ENCODE measurements at places on chromosomes 12 and 14.

DNA sequence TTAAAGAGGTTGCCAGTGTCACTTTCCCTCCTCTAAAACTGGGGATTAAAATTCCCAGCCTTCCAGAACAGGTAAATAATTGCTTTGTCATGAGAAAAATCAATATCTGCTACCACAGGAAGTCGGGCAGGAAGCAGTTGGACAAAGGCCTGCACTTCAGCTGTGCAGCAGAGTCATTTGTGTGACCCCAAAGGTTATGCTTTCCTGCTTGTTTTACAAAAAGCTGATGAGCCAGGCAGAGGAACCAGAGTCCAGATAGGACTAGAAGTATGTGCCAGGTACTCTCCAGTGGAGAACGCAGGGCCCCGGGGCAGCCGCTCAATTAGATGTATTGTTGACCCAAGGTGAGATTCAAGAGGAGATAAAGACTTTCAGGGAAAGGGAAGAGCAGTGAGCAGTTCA lies 117.1 kb upstream of the FRMD6 start:
- DNase-seq = no peak

DNA sequence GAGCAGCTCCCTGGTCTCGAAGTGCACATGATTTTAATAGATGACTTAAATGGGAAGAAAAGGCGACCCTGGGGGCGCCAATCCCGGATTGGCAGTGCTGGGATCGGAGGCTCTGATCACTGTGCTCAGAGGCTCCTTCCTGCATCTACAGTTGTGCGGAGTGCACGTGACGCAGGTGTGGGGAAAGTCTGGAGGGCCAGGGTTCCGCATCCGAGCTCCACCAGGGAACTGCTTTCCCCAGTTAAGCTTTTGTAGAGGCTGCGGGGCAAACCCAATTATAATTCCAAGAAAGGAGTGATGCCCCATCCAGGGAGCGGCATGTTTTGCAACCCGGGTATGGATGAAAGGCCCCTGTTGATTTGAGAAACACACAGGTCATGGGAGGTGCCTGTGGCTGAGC lies 36.5 kb downstream of the ELK3 start:
- DNase-seq = no peak

GRCh38 chr14:77141214-77142004 lies at the start of gene ZDHHC22:
TSS of gene ZDHHC22 (minus strand) at chr14:77141791. CDS start at chr14:77139738, 2,053 bp downstream.
- no peak for DNase-seq

DNA sequence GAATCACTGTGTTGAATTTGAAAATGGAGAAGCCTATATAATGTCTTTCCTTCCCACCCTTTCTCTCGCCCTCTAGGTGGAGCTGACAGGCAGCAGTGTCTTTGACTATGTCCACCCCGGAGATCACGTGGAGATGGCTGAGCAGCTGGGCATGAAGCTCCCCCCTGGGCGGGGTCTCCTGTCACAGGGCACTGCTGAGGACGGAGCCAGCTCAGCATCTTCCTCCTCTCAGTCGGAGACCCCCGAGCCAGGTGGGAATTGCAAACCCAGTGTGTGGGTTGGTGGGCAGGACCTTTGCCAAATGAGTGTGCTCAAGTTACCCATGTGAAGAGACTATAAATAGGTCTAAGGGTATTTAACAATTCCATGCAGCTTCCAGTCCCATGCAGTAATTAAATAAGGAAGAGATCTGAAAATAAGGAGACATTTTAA lies 274.7 kb downstream of the EGLN3 start:
- DNase-seq = no peak

GRCh38 chr12:59041241-59042121 lies 121.2 kb upstream of the LRIG3 start:
- DNase-seq = no peak

GRCh38 chr12:108833355-108833733 lies 24.0 kb downstream of the SSH1 start:
- DNase-seq = no peak

GRCh38 chr12:3107071-3107583 lies 29.9 kb downstream of the TSPAN9 start:
- DNase-seq = no peak

DNA sequence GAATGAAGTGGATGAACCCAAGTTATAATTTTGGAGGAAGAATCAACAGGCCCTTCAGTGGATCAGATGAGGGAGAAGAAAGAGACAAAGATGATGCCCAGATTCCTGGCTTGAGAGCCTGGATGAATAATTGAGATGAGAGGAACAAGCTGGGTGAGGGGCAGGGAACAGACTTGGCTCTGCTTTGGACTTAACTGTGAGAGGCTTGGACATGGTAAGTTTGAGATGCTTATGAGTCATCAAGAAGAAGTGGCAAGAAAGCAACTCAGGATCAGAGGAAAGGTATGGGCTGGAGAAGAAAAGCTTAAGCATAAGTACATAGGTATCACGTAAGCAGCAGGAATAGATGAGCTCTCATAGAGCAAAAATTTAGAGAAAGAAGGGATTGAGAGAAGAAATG lies 55.3 kb downstream of the FIGNL2 start:
- DNase-seq = no peak

DNA sequence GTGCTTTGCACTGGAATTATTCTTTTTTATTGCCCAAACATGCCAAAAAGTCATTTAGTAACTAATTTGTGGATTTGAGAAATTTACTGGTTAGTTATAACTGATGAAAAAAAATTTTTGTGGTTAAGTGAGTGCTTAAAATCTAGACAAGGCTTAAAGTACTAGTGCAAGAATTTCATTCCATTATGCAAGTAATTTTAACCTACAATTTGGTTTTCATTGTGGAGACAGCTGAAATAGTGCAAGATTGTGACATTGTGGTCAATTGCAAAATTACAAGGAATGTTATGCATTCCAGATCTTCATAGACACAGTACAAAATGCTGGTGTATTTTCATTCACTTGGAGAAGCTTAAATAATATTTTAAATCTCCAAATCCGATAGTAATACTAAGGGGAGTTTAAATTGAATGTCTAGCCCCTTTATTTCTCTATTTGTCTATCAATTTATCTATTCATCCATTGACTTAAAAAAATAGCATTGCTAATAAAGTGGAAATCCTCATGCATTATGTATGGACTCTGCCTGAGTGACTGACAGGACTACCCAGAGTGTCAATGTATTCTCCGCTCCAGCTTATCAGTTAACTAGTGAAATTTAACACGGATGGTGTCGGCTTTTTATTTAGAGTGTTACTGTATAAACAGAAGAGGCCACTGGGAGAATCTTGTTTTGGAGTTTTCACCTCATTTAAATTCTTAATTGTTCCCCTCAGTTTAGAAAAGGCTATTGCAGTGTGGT lies 125.9 kb downstream of the ALX1 start:
- DNase-seq = no peak

DNA sequence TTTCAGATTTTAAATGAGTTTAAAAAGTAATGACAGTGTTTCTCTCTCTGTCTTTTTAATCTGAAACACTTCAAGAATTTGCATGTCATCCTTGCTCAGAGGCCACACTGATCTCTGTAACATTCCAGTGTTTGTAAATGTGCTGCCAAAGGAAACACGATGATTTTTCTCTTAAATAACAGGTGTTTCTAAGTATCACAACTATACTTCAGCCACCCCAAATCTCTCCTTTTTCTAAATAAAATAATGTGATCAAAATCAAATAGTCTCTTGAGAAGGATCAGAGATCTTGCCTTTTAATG lies 3.3 kb upstream of the GALC start:
- DNase-seq = no peak

Measured in stimulated activated CD4-positive, alpha-beta T cell treated with anti-CD3 and anti-CD28 coated beads, Interleukin-1b, Interleukin-23, amount 100 ng/mL, for 48 hours (primary cell).